Spleen (tissue), 13 donors: ENCODE measurements at places on chromosomes 3 and 15. TPM values are rescaled to one million over a fixed set of nuclear protein-coding genes. Genes with fewer than 3 reads are reported as not detected.

GRK7 gene
- 0.02 TPM for polyA plus RNA-seq

IL16 gene
- 114 TPM for polyA plus RNA-seq

DGKG gene
- 0.22 TPM for polyA plus RNA-seq

KNSTRN gene
- 6.0 TPM for polyA plus RNA-seq

GOLGA6L7 gene
- polyA plus RNA-seq, result not detected

HTR3E gene
- not detected for polyA plus RNA-seq

SI gene
- not detected for polyA plus RNA-seq

C15orf40 gene
- polyA plus RNA-seq, result 26.3 TPM

HIGD2B gene
- polyA plus RNA-seq, result not detected

LRRC49 gene
- polyA plus RNA-seq, result 1.4 TPM

SMAD6 gene
- polyA plus RNA-seq, result 3.5 TPM

GATA2 gene
- 2.2 TPM for polyA plus RNA-seq

ABI3BP gene
- polyA plus RNA-seq, result 4.2 TPM

SLC28A1 gene
- polyA plus RNA-seq, result not detected

INSYN1 gene
- 1.2 TPM for polyA plus RNA-seq

PARP14 gene
- polyA plus RNA-seq, result 43.5 TPM

SLC12A1 gene
- 0.02 TPM for polyA plus RNA-seq

CACNA2D2 gene
- polyA plus RNA-seq, result 0.26 TPM

GLT8D1 gene
- polyA plus RNA-seq, result 25.1 TPM

ZNF662 gene
- 2.2 TPM for polyA plus RNA-seq

COL6A6 gene
- polyA plus RNA-seq, result 0.24 TPM

CASR gene
- 0.08 TPM for polyA plus RNA-seq

CLRN1 gene
- not detected for polyA plus RNA-seq

KLF15 gene
- polyA plus RNA-seq, result 2.4 TPM

PLA2G4E gene
- not detected for polyA plus RNA-seq

SLC27A2 gene
- polyA plus RNA-seq, result 0.19 TPM

ACTRT3 gene
- polyA plus RNA-seq, result 0.30 TPM

ARNT2 gene
- polyA plus RNA-seq, result 1.9 TPM

ALG1L2 gene
- polyA plus RNA-seq, result not detected

CLDN16 gene
- 0.07 TPM for polyA plus RNA-seq

MOBP gene
- polyA plus RNA-seq, result not detected

TMCO5A gene
- not detected for polyA plus RNA-seq

DPH3 gene
- polyA plus RNA-seq, result 13.7 TPM

MAN2C1 gene
- 112 TPM for polyA plus RNA-seq

GABRB3 gene
- 0.29 TPM for polyA plus RNA-seq

ADAMTS17 gene
- 0.21 TPM for polyA plus RNA-seq

PPARG gene
- 7.4 TPM for polyA plus RNA-seq

GPR149 gene
- polyA plus RNA-seq, result not detected

MYO1E gene
- polyA plus RNA-seq, result 33.7 TPM

RBP2 gene
- not detected for polyA plus RNA-seq

BLM gene
- 6.6 TPM for polyA plus RNA-seq

LRRC2 gene
- 1.8 TPM for polyA plus RNA-seq

SERPINI1 gene
- 10.9 TPM for polyA plus RNA-seq

ALDH1L1 gene
- 0.13 TPM for polyA plus RNA-seq

TAGLN3 gene
- polyA plus RNA-seq, result not detected

ATP13A5 gene
- not detected for polyA plus RNA-seq

GOLGA8G gene
- 0.02 TPM for polyA plus RNA-seq

SCG5 gene
- 2.4 TPM for polyA plus RNA-seq

COL6A5 gene
- polyA plus RNA-seq, result not detected

CFAP100 gene
- not detected for polyA plus RNA-seq

SLC28A2 gene
- not detected for polyA plus RNA-seq

PARP15 gene
- 66.5 TPM for polyA plus RNA-seq
